ENCODE measurements at places on chromosomes 2 and 18.

GRCh38 chr18:11994336-11994702 is 13.0 kb downstream of the IMPA2 start:
- no peak for DNase-seq

- no peak for DNase-seq
Observed at GRCh38 chr2:41784496-41784895, 263.3 kb upstream of the PKDCC start.

DNA sequence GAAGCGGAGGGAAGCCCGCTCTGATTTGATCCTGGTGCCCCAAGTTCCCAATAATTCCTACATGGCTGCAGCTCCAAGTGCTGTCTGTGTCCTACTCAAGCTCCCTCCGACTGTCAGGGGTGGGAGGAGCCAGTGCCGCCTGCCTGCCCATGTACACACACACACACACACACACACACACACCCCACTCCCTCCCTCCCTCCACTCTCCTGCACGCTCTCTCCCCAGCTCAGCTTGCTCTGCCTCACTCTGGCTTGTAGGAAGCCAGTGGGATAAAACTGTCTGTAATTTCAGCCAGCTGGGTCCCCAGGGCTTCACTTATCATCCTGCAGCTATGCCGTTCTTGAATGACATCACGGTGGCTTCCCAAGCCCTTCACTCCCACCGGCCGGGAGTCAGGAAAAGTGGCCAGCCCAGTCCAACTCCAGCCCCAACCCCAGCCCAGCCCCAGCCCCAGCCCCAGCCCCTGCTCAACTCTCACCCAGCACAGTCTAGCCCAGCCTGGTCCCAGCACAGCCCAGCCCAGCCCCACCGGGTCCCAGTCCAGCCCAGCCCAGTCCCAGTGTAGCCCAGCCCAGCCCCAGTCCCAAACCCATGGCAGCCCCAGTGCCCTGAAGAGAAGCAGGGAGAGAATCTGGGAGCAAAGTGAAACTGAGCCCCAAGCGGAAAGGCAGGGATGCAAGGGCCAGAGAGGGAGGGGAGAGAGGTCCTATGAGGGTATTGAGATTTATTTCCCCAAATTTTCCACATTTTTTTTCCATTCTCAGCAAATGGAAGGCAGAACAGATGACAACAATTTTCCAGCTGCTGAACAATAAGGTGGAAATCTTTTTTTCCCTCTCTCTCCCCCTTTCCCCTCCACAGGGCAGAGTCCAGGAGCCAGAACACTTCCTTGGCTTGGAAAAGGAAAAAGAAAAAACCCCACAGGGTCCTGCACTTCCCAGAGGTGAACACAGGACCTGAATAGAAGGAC is 144.0 kb downstream of the TNS1 start:
- DNase-seq = no peak

DNA sequence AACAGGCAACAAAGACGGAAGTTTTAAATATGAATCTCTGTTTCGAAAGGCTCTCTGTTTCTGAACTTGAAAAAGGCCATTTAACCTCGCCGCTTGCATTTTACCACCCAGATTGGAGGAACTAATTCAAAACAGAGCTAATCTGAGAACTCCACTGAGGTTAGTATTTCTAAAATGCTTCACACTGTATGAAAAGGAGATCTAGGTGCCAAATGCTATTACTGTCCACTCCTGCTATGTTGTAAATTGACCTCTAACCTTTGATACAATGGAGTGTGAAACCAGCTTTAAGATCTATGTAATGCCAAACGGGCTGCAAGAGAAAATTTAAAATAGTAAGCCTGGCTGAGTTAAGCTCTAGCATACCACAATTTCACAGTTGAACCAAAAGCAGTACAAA is 364.5 kb downstream of the IRS1 start:
- no peak for DNase-seq

All from MM.1S (cell line).